ENCODE measurements at places on chromosomes 7 and 10.

- DNase-seq = no peak
These were observed 19.9 kb downstream of the SPAG6 start for GRCh38 chr10:22365233-22365632.

DNA sequence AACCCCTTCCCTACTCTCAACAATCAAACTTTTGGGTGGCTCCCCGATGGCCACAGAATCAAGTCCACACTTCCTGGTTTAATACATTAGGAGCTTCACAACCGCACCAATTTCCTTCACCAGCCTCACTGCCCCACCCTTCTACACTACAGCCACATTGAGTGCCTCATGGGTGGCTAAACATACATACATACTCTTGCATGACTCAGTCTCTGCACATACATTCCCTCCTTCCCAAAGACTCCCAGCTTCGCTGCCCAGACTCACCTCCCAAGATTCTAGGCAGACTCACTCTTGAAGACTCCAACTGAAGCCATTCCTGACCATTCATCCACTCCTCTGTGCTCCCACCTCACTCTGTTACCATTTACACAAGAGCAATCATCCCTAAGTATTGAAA, 15.9 kb downstream of the VPS41 start:
- DNase-seq = no peak

DNA sequence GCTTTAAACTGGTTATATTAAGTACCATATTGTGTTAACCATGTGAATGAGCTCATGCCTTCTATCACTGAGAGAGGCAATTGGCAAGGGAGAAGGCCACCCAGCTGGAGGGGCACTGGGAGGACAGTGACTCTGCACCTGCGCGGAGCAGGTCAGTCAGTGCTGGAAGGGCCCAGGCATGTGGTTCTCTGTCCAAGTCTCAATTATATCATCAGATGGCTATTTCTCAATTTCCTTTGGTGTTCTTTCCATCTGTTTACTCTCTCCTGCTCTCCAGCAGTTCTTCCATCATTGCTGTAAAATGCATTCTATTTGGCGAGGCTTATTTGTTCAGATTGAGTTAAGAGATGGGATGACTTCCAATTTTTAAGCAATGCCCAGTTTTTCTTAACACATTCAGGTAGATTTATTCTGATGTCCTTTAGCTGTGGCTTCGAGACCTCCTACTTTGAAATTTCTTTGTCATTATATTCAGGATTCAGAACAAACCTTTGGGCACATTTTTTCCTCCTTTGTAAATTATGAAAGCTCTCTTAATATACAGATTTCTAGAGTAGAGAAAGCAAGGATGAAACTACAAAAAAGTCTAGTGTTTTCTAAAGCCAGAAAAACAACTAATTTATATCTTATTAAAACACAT, 159.3 kb downstream of the BMPER start:
- DNase-seq = no peak

DNA sequence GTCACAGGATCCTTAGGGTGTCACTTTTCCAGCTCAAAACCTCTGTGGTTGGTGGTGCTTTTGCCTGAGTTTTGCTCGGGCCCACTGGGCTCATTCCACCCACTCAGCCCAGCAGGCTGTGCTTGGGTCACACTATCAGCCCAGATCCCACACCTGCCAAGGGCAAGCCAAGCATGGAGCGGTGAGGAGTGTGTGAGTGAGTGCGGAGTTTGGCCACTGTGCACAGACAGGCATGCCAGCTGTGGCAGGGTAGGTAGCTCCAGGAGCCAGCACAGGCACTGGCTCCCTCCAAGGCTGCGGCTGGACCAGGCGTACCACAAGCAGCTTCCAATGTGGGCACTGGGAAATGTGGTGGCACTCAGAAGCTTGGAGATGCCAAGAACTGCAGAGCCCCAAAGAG, 43.9 kb upstream of the TECTB start:
- no peak for DNase-seq

GRCh38 chr7:4631380-4632179, 50.5 kb upstream of the FOXK1 start:
- DNase-seq = no peak

DNA sequence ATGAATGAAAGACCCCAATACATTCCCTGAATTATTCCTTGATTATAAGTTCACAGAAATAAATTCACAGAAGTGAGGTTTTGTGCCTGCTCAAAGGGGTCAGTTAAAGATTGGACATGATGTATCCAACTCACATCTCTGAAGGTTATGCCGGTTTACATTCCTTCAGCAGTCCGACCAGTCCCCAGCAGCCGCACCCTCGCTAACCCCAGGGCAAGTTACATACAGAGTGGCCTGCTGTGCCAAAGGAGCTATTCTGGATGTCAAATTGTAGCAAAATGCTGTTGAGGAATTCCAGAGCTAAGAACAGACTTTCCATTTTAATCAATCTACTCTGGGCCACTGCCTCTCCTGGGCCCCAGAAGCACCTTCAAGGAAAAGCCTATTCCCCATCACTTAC, 20.3 kb downstream of the PSAP start:
- DNase-seq = no peak

DNA sequence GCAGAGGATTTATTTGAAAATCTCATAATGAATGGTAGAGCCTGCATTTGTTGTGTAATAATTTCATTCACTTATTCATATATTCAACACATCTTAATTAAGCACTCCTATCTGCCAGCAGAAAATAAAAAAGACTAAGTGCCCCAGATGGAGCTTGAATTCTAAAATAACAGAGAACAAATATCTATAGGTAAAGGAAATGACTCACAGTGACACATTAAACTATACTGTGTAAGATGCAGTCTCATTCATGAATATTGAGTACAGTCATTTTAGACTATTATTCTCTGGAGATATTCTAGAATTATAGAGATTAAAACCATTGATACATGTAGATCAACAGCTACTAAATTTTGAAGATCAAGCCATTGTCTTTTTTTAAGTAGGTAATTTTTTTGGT, 72.1 kb downstream of the PTPRZ1 start:
- DNase-seq = no peak
